ENCODE measurements at places on chromosomes 5 and 9.

GRCh38 chr5:444226-444625, 1.2 kb downstream of the EXOC3 start:
- no peak for DNase-seq

- no peak for DNase-seq
Measured at GRCh38 chr9:100090880-100091279, 7.9 kb downstream of the ERP44 start.

- no peak for DNase-seq
Measured at GRCh38 chr5:18099261-18099660, 465.0 kb downstream of the TAF11L14 start.

GRCh38 chr9:128764361-128764760, 7.4 kb downstream of the ZER1 start:
- DNase-seq, result no peak

DNA sequence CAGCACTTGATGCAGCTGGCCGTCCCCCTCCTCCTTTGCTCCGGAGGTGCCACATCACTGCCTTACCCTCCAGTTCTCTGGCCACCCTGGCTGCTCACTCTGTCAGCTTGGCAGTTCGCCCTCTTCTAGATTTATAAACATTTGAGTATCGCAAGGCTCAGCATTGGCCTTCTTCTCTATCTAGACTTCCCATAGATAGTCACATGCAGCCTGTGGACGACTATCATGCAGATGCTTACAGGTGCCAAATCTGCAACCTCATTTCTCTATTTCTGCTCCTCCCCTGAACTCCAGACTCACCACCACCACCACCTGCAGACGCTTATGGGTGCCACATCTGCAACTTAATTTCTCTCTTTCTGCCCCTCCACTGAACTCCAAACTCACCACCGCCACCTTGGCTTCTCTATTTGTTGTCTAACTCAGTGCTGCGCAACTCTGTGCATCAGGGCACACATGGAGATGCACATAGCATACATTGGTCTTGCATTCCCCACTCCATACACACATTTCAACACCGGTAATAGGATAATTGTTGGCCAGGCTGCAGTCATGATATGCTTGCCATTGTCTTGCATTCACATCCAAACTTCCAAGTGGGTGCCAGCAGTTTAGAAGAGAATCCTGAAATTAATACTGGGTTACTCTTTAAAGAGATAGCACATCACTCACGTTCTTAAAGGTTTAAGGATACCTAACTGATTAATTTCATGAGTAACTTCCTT, 1.9 kb upstream of the DAP start:
- no peak for DNase-seq

GRCh38 chr5:150561571-150562275, 53.8 kb downstream of the NDST1 start:
- no peak for DNase-seq

GRCh38 chr5:34009610-34010009, 1.8 kb upstream of the AMACR start:
- DNase-seq, result no peak

DNA sequence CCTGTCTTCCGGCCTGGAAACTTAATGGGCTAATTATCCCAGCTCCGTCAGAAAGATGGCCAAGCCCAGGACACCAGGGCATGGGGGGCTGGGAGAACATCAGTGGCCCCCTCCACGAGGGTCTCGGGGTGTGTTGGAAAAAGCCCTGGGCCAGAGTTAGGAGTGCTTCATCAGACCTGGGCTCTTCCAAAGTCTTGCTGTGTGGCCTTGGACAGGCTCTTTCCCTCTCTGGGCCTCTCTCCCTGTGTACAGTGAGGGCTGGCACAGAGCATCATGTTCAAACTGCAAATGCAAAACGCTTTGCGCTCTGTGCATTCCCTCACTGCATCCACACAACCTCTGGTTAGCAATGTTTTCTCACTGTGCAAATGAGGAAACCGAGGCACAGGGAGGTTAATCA, 48.3 kb downstream of the ASS1 start:
- DNase-seq, result no peak

DNA sequence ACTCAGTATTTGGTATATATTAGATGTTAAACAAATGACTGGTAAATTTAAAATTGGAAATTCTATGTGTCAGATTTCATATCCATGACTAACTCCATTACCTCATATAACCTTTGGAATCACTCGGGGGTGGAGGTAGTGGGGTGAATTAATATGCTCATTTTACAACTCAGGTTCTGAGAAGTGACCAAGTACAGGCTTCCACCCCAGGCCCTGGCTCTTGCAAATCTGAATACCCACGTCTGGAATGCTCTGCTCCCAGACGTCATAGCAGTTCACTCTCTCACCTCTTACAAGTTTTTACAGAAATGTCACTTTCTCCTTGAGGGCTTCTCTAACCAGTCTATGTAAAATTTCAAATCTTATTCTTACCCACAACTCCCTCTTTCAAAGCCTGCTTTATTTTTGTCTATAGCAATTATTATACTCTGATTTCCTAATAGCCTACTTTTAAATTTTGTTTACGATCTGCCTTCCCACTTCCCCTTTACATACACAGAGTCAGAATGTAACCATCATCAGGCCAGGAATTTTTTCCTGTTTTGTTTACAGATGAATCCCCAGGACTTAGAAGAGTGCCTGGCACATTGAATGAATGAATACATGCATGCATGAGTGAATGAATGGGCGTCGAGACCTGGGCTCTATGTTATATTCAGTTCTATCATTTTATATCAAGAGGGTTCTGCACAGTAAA, 134.1 kb upstream of the IFNE start:
- DNase-seq, result peak; percentile 95

- no peak for DNase-seq
Measured at GRCh38 chr9:86303316-86303975, 21.1 kb upstream of the ISCA1 start.

GRCh38 chr9:40907657-40908624, 220.5 kb downstream of the FOXD4L6 start:
- DNase-seq, result no peak

DNA sequence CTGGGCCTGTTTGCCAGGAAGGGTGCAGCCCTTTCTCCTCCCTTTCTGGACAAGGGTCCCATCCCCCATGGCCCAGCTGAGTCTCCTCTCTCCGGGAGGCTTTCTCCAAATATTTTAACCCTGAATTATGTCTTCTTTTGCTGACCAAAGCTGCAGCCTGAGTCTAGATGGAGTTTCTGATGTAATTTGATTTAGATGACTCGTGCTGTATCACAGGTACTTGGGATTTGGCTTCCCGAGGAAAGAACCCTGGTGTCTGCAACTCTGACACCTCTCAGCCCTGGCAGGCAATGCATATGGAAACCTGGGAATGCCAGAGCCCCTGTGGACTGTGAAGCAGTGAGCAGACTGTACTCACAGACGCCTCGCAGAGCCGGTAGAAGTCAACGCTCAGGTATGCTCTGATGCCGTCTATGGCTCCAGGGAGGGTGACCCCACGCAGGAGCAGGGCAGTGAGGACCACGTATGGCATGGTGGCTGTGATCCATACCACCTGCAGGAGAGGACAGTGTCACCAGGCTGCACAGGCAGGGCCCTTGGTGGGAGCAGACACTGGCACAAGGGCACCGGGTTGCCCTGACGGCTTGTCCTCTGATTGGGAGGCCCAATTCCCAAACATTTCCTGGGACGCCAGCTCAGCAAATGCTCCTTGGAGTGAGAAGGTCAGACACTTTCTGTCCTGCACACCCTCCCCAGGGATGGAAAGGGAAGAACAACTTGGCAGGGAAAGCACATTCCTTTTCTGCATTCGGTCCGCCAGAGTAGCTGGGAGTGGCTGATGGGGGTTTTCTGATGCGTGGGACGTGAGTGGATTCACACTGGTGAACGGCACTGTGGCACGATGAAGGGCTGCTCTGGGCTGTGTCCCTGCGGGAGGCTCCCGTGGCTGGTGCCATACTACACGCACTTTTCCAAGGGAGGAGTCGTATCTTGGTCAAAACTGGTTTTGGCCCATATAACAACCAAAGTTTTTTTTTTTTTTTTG, 24.7 kb downstream of the SLC6A3 start:
- DNase-seq, result no peak

DNA sequence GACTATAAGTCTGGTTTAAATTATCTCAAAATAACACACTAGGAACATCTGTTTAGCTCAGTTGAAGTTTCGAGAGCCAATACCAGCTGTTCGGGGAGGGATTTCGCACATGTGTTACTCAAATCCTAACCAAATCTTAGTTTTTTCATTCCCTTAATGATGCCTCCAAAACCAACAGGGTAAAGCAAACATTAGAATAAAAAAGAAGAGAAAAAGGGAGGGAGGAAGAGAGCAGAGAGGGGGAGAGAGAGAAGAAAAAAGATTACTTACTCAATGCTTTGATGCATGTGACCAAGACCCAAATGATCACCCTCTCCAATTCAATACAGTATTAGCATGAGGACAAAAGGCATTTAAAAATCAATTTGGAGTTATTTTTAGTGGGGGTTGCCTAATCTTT, 86.0 kb upstream of the NR5A1 start:
- DNase-seq, result no peak

- DNase-seq, result no peak
Measured at GRCh38 chr5:15808577-15808976, 308.6 kb downstream of the FBXL7 start.

GRCh38 chr5:153523211-153523610, 32.7 kb downstream of the GRIA1 start:
- DNase-seq, result no peak

GRCh38 chr9:124347968-124348358, 67.3 kb downstream of the PSMB7 start:
- DNase-seq, result no peak

All from AG04449 (cell line).